Right ventricle myocardium inferior (tissue), 1 donor: ENCODE measurements at places on chromosomes 1 and 21. TPM values are rescaled to one million over a fixed set of nuclear protein-coding genes. Genes with fewer than 3 reads are reported as not detected.

The WNT3A gene
- not detected for total RNA-seq

The CNR2 gene
- not detected for total RNA-seq

The DIO1 gene
- total RNA-seq = not detected

The FGR gene
- total RNA-seq = 5.1 TPM

The PTGER3 gene
- total RNA-seq = 4.9 TPM

DNA sequence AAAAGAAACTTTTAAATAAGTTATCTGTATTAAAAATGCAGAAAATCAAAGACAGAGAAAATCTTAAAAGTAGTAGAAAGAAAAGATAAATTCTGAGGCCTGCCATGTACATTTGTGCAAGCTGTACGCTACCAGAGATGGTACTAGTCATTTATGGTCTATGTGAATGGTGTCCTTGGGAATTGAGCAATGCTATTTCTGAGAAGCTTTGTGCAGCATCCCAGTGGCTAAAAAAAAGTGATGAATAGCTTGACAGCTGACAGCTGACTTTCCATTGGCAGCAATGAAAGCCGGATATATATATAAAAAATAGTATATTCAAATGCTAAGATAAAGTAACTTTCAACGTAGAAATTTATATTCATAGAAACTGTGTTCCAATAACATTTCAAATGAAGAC lies 58.8 kb upstream of the KCTD3 start:
- DNase-seq = no peak

GRCh38 chr1:51740652-51741051 lies 123.8 kb downstream of the OSBPL9 start:
- DNase-seq = no peak

GRCh38 chr1:42417166-42417565 lies 36.6 kb downstream of the RIMKLA start:
- DNase-seq = no peak

DNA sequence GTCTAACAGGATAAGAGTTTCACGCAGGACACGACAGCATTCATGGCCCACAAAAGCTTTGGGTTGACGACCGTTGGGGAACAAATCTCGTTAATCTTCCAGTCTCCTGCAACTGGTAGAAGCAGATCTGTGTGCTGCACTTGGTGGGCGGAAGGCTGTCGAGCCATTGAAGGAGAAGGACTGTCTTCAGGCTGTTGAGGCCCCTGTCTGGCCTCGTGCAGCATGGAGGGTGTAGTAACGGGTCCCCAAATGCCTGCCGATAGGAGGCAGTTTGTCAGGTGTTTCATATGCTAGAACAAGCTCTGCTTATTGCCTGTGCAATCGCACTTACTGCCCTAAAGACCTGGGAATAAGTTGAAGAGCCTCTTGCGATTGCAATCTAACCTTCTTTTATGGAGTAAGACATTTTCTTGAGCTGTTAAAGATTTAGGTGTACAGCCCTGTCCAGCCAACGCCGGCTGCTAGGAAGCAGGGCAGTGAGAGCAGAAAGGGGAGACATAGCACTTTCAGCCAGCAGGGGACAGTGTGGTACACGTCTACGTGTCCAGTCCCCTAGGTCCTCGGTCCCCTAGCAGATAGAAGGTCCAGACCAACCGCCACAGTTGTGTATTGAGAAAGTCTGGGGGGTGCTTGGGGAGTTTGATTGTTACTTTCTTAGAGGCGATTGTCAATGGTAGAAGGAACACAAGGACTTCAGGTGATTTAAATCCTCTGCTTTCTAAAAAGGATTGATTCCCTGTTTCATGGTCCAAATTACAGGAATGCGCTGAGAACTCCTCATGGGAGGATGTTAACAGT lies 102.3 kb upstream of the TMPRSS2 start:
- DNase-seq = no peak

GRCh38 chr1:90718411-90719329 lies 1.6 kb upstream of the BARHL2 start:
- no peak for DNase-seq

DNA sequence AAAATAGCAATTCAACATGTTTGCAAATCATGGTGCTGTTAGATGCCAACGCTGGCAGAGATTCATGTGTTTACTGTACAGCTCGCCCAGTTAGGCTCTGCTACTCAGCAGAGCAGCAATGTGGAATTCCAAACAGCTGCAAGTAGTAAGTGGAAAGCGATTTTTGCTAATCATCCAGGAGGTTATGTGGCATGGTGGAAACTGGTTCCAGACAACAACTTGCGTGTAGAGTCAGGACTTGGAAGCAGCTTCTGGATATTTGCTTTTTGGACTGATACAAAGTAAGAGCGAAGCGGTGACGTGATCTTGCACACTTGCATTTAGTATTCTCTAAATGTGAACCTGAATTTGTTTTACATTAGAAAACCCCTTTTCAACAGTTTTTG lies 27.1 kb upstream of the HHAT start:
- no peak for DNase-seq

DNA sequence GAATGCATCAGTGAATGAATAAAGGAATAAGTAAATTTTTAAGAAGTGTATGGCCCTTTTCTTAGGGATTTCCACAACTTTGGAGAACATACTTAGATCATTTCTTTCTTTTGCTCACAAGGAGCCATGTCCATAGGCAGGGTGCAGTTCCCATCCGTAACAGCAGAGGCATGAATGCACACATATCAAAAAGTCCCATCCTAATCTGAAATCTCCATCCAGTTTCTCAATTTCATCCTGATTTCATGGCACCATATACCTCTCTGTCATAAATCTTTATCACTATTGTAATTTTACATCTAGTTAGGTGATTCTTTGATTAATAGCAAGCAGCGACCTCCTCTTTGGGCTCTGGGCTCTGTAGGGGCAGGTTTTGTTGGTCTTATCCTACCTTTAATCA lies 359.2 kb downstream of the RRAGC start:
- DNase-seq = no peak

GRCh38 chr1:28144203-28145135 lies 32.0 kb downstream of the PTAFR start:
- DNase-seq = no peak

GRCh38 chr1:37177230-37177864 lies 143.0 kb upstream of the GRIK3 start:
- no peak for DNase-seq
